ENCODE measurements at places on chromosomes 7 and 10. TPM values are rescaled to one million over a fixed set of nuclear protein-coding genes. Genes with fewer than 3 reads are reported as not detected.

Gene SHH
- 0.05 TPM for total RNA-seq

Gene HOGA1
- total RNA-seq, result not detected

Gene AASS
- total RNA-seq, result 0.90 TPM

Gene ANXA8
- not detected for total RNA-seq

Gene SFXN2
- total RNA-seq, result 31.2 TPM

GRCh38 chr7:117229350-117229749 is 93.5 kb downstream of the WNT2 start:
- no peak for DNase-seq

GRCh38 chr10:74176380-74177139 is 25.5 kb downstream of the ADK start:
- peak; percentile 95 for DNase-seq

DNA sequence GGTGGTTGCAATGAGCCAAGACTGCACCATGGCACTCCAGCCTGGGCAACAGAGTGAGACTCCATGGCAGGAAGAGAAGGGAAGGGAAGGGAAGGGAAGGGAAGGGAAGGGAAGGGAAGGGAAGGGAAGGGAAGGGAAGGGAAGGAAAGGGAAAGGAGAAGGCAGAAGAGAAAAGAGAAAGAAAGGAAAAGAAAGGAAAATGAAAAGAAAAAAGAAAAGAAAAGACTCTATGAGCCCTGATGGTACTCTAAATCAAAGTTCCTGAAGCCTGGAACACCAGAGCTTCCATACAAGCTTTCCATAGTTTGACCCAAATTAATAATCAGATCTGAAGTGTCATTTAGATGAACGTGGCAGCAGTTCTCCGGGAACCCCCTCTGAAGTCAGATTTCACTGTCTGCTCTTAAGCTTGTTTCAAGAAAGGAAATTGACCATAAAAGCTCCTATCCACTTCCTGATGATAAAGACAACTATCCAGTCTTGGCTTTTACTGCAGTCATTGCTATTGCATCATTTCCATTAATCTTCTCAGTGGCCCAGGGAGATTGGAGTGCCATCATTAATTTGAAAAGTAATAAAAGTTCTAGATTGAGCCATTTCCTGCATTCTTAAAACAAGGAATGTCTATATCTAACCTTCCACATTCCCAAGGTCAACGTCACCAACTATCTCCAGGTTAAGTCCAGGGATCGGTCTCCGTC is 44.2 kb upstream of the FRMD4A start:
- no peak for DNase-seq

DNA sequence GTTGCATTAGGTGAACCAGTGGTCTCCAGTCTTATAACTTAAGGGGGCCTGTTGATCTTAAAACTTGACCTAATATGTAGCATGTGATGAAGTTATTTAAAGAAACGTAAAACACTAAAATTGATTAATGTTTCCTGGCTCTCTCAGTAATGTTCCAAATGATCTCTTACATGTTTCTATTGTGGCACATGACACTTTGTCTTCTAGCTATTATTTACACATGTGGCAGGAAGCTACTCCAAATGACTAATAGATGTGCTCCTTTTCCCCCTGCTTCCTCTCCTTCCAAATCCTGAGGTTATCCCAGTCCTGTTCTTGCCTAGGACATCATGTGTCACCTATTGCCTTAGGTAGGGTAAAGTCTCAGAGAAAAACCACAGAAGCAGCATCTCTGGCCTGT is 89.4 kb downstream of the FAS start:
- DNase-seq, result no peak

GRCh38 chr10:60414877-60415585 is 25.4 kb upstream of the ANK3 start:
- DNase-seq, result no peak

DNA sequence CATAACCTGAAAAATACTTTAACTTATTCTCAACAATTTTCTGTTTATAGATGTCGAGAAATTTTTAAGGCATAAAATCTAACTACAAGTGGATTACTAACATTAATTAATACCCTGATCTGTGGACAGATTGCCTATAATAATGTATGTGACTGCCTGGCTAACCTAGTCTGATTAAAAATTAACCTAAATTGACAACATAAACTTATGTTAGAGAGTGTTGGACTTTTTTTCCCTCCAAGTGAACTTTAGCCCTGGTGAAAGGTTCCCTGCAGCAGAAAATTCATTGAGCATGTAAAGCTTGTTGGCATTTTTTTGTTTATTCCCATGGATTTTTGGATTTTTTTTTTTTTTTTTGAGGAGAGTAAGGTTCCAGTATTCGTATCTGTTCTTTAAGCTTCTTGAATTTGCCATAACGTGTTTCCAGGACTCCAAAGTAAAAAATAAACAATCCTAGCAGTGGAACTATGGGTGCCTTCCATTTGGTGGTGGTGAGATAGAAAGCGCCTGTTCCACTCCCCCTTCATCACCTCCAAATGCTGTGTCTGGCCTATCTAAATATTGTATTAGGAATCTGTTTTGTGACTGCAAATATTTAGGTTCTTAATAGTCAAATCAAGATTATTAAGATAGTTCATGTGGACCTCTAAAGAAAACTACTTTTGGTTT is 36.1 kb downstream of the NET1 start:
- DNase-seq, result no peak

DNA sequence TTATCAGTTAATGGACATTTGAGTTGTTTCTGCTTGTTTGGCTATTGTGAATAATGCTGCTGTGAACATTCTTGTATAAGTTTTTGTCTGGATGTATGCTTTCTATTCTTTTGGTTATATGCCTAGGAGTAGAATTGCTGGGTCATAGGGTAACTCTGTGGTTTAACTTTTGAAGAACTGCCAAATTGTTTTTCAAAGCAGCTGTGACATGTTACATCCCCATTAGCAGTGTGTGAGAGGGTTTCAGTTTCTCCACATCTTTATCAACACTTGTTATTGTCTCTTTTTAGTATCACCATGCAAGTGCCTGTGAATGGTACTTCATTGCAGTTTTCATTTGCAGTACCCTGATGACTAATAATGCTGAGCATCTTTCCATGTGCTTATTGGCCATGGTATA is 2.1 kb upstream of the NDUFB8 start:
- no peak for DNase-seq

Measured in activated T-cell treated with anti-CD3 and anti-CD28 coated beads, Interleukin-2, amount 50 U/mL, for 4 hours (primary cell).